CD4-positive, alpha-beta T cell (primary cell): ENCODE measurements at places on chromosomes 7 and 10. TPM values are rescaled to one million over a fixed set of nuclear protein-coding genes. Genes with fewer than 3 reads are reported as not detected.
A peak's percentile ranks its signal among the peaks of the same experiment; 100 is the strongest.

- no peak for DNase-seq
- peaks cover 43% of the 10 kb centered on the region for H3K27me3 ChIP-seq
- no peak overlapping the region for H3K4me3 ChIP-seq
Measured at GRCh38 chr10:99330347-99330924, 1.3 kb downstream of the CNNM1 start.

GRCh38 chr10:100339236-100339635 lies 7.8 kb upstream of the SCD start:
- no peaks in the 10 kb centered on the region for H3K4me1 ChIP-seq
- no peak for DNase-seq

DNA sequence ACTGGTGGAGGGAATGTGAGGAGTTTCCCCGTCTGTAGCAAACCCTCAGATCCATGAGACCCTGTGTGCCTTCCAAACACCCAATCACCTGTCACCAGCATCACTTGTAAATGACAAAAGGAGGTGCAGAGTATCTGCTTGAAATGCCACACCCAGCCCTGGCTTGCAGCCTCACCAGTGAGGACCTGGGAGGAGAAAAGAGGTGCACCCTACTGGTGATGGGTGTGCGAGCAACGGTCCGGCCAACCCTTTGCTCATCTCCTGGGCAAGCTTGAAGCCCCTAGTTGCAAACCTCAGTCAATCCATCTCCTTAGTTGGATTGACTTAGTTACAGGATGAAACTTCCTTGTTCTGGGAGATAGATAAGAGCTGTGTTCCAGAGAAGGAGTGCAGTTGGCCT lies 62.4 kb upstream of the WAPL start:
- no peaks in the 10 kb centered on the region for H3K36me3 ChIP-seq
- H3K4me3 ChIP-seq, result no peak overlapping the region
- no peaks in the 10 kb centered on the region for H3K27me3 ChIP-seq

- no peak overlapping the region for H3K4me3 ChIP-seq
- no peaks in the 10 kb centered on the region for H3K27me3 ChIP-seq
- H3K4me1 ChIP-seq, result no peaks in the 10 kb centered on the region
- DNase-seq, result no peak
Measured at GRCh38 chr7:140863184-140863583, 61.5 kb downstream of the BRAF start.

DNA sequence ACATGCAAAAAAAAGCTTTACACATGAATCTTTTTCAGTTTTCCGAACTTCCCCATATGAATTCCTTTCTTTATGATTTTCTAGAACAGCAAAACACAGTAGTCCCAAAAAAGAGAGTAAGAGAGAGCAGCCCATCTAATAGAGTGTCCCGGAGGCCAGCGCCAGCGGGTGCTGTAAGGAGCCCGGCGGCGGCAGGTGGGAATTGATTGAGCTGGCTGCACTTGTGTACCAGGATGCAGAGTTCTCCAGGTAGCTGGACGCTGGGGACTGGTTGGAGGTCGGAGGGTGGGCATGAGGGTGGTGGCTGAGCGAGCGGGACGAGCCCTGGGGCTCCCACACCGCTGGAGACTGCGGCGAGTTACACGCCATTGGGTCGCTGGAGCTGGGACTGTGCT lies 4.0 kb downstream of the DLX5 start:
- no peak overlapping the region for H3K27ac ChIP-seq
- DNase-seq, result no peak
- H3K27me3 ChIP-seq, result peaks cover 98% of the 10 kb centered on the region
- H3K36me3 ChIP-seq, result no peaks in the 10 kb centered on the region
- peaks cover 41% of the 10 kb centered on the region for H3K4me1 ChIP-seq

DNA sequence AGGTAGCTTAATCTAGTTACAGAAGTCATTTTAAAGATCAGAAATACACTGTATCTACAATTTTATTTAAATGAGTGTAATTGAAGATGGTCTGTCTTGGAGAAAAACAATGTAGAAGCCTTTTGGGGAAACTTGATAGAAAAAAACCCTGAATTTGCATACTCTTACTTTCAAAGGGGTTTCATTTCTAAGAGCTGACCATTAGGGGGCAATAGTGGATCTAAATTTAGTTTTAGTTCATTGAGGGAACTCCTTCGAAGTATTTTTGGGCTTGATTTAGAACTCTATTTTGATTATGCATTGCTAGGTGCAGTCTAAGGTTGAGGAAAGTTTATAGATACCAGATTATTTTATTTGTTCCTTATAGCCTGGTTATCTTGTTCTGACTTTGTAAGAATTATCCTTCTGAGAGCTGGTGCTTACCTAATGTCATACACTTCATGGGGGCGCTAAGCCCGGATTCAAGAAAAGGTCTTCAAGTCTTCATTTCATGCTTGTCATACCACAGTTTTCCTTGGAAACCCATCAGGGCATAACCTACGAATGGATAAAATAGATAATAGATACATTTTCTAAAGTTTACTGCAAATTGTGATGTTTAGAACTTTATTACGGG lies 69.1 kb upstream of the MXI1 start:
- H3K27me3 ChIP-seq, result no peaks in the 10 kb centered on the region
- no peak overlapping the region for H3K4me3 ChIP-seq
- no peak overlapping the region for H3K27ac ChIP-seq
- DNase-seq, result peak; percentile 83
- peaks cover 12% of the 10 kb centered on the region for H3K4me1 ChIP-seq
- peaks cover 11% of the 10 kb centered on the region for H3K36me3 ChIP-seq

DNA sequence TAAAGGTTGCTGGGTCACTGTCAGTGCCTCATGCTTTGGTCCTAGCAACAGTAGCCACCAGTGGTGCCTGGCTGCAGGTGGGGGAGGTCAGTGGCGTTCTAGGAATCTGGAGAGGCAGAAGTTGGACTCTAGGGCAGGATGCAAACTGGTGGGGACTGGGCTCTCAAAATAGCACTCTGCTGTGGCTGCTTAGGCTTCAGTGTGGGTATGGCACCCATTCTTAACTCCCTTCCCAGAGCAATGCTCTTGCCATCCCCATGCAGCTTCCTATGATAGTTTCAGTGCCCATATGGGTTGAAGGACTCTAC lies 330.8 kb downstream of the PCDH15 start:
- H3K27ac ChIP-seq, result no peak overlapping the region
- no peak overlapping the region for H3K4me3 ChIP-seq
- DNase-seq, result no peak
- H3K36me3 ChIP-seq, result no peaks in the 10 kb centered on the region

- H3K27me3 ChIP-seq, result no peaks in the 10 kb centered on the region
- DNase-seq, result no peak
- H3K27ac ChIP-seq, result no peak overlapping the region
- H3K4me3 ChIP-seq, result no peak overlapping the region
- peaks cover 28% of the 10 kb centered on the region for H3K36me3 ChIP-seq
- peaks cover 7% of the 10 kb centered on the region for H3K4me1 ChIP-seq
Measured at GRCh38 chr10:131959841-131960240, 21.9 kb downstream of the BNIP3 start.

- H3K36me3 ChIP-seq, result no peaks in the 10 kb centered on the region
- no peak for DNase-seq
- H3K4me1 ChIP-seq, result no peaks in the 10 kb centered on the region
- H3K4me3 ChIP-seq, result no peak overlapping the region
- no peak overlapping the region for H3K27ac ChIP-seq
Measured at GRCh38 chr7:157056957-157057902, 46.8 kb upstream of the MNX1 start.

DNA sequence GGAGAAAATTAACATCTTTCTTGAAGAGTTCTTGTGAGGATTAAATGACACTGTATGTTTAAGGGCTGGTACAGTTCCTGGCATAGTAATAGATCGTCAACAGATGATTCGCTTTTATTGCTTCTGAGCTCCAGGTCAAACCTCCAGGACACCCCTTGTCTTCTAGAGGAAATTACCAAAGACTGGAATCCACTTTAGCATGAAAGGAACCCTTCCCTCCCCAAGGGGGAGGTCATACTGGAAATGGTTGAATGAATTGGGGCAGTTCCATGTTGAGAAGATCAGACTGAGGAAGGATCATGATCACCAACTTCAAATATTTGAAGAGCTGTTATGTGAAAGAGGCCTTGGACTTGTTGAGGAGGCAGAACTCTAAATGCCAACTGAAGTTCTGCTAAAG lies 8.9 kb downstream of the NFE2L3 start:
- no peaks in the 10 kb centered on the region for H3K36me3 ChIP-seq
- no peak overlapping the region for H3K4me3 ChIP-seq
- no peak overlapping the region for H3K27ac ChIP-seq
- H3K27me3 ChIP-seq, result no peaks in the 10 kb centered on the region
- DNase-seq, result no peak
- H3K4me1 ChIP-seq, result peaks cover 32% of the 10 kb centered on the region

DNA sequence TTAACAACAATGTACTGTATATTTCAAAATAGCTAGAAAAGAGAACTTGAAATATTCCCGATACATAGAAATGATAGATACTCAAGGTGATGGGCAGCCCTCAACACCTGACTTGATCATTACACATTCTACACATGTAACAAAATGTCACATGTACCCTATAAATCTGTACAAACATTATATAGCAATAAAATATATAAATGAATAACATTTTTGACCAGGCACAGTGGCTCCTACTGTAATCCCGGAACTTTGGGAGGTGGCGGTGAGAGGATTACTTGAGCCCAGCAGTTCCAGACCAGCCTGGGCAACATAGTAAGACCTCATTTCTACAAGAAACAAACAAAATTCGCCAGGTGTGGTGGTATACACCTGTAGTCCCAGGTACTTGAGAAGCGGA lies 659.5 kb upstream of the NRP1 start:
- no peak overlapping the region for H3K4me3 ChIP-seq
- H3K4me1 ChIP-seq, result no peaks in the 10 kb centered on the region
- H3K27ac ChIP-seq, result no peak overlapping the region
- H3K36me3 ChIP-seq, result no peaks in the 10 kb centered on the region
- DNase-seq, result no peak
- H3K27me3 ChIP-seq, result no peaks in the 10 kb centered on the region

DNA sequence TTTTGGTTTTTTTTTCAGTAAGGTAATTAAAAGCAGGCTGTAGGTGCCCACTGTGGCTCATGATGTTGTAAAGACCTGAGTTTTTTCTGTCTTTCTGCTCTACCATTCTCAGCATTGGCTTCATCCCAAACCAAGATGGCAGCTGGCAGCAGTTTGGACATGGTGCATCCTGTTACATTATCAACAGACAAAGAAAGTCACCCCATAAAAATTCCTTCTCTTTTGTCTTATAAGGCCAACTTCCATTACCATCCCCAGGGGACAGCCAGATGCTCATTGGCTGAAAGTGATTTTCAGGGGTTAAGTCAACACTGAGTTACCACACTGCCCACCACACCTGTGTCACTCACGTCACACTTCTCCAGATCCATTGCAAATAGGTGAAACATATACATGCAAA lies 558.4 kb downstream of the SDK1 start:
- no peak overlapping the region for H3K4me3 ChIP-seq
- no peaks in the 10 kb centered on the region for H3K36me3 ChIP-seq
- H3K4me1 ChIP-seq, result no peaks in the 10 kb centered on the region
- no peaks in the 10 kb centered on the region for H3K27me3 ChIP-seq
- DNase-seq, result no peak

GRCh38 chr10:83990126-83990525 lies 149.2 kb upstream of the GHITM start:
- no peaks in the 10 kb centered on the region for H3K4me1 ChIP-seq
- H3K27ac ChIP-seq, result no peak overlapping the region
- H3K4me3 ChIP-seq, result no peak overlapping the region

DNA sequence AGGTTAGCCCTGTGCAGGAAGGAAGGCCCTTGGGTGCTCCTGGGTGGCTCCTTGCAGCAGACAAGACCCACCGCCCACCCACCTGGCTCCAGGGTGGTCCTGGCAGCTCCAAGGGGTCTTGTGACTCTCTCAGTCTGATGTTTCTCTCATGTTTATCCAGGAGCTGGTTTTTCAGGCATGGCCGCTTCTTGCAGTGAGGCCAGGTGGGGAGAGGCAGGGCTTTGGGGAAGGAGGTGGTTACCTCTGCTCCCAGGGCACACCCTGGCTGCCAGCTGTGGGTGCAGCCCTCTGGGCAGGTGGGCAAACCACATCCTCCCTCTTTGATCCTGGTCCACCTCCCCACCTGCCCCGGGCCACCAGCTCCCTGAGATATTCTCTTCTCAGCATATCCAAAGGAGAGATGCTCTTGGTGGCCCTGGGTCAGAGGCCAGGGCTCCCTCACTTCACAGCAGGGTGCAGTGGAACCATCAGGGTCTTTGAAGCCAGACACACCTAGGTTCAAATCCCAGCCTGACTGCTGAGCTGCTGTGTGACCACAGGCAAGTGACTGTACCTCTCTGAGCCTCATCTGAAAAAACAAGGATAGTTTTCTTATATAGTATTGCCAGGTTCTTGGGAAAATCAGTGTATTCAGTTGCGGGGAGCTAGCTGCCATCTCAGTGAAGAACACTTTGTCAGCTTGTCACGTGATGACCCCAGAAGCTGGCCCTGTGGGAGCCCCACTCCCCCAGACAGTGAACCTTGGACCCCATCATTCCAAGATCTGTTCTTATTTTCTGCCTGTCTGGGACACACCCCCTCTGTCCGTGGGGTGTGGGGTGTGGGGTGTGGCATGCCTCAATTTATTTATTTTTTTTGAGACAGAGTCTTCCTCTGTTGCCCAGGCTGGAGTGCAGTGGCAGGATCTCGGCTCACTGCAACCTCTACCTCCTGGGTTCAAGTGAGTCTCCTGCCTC lies 11.5 kb downstream of the GTF2IRD1 start:
- H3K27ac ChIP-seq, result no peak overlapping the region
- H3K36me3 ChIP-seq, result no peaks in the 10 kb centered on the region
- DNase-seq, result peak; percentile 32
- H3K4me1 ChIP-seq, result peaks cover 13% of the 10 kb centered on the region
- H3K4me3 ChIP-seq, result no peak overlapping the region

DNA sequence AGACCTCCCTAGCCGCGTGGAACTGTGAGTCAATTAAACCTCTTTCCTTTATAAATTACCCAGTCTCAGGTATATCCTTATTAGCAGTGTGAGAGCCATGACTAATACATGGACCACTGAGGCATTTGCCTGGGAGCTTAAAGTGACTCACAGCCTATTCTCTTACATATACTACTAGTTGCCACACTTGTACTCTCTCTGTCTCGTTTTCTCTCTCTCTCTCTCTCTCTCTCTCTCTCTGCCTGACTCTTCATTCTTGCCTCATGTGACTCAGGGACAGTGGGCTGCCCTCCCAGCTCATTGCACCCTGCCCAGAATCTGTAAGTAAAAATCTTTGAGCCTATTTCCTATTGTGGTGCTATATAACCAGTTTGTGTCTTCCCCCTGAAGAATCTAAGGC lies 238.5 kb upstream of the MAGI2 start:
- no peak overlapping the region for H3K27ac ChIP-seq
- no peaks in the 10 kb centered on the region for H3K4me1 ChIP-seq
- no peak overlapping the region for H3K4me3 ChIP-seq
- H3K27me3 ChIP-seq, result no peaks in the 10 kb centered on the region
- H3K36me3 ChIP-seq, result no peaks in the 10 kb centered on the region
- no peak for DNase-seq

- no peak for DNase-seq
- peaks cover 34% of the 10 kb centered on the region for H3K4me1 ChIP-seq
- no peaks in the 10 kb centered on the region for H3K27me3 ChIP-seq
- H3K4me3 ChIP-seq, result no peak overlapping the region
- H3K36me3 ChIP-seq, result peaks cover 6% of the 10 kb centered on the region
Measured at GRCh38 chr7:30723776-30724175, 28.2 kb upstream of the INMT start.

Gene GIMAP4
- 23.6 TPM for total RNA-seq

Gene GIMAP2
- 65.1 TPM for total RNA-seq

Gene CARD11
- total RNA-seq, result 122 TPM

Gene PRSS37
- not detected for total RNA-seq

Gene PIK3CG
- total RNA-seq, result 21.2 TPM

Gene NEUROD6
- total RNA-seq, result not detected

Gene CHST15
- total RNA-seq, result 0.52 TPM

Gene RNLS
- 2.7 TPM for total RNA-seq
